Fibroblast of villous mesenchyme (primary cell): ENCODE measurements at places on chromosomes 7 and 10.
A peak's percentile ranks its signal among the peaks of the same experiment; 100 is the strongest.

DNA sequence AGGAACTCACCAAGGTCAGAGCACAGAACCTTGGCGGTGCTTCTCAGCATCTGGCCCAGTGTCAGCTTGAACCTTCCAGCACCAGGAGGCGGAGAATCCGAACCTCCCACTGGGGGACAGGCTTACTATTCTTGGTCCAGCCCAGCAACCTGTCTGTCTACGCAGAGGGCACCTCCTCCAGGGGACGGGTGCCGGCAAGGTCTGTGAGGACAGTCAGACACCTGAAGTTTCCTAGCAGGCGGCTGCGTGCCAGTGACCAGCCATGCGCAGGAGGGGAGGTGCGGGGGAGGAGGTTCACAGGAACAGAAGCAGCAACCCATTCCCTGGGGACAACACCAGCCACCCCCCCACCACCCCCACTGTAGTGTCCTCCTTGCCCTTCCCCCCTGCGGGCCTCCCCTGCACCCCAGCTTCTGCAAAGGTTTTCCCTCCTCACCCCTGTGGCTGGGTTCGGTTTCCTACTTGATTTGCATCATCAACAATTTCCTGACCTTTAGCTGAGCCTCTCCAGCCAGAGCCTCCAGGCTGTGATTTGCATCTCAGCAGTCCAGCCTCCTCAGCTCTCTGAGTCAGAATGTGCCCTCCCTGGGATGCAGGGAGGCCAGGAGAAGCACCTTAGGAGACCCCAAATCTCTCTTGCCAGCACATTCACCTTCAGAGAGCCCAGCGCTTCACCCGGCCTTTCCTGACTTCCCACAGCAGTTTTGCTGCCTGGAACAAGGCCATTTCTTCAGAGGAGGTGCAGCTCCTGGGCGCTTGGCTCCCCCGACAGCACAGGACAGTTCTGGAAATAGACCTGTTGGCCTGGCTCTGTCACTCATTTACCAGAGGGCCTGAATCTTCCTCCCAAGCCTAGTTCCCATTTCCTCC lies 107.5 kb upstream of the NPS start:
- no peak for DNase-seq

GRCh38 chr7:44764665-44765578 lies 16.3 kb downstream of the ZMIZ2 start:
- no peak for DNase-seq

GRCh38 chr10:19745672-19746071 lies 70.6 kb upstream of the PLXDC2 start:
- no peak for DNase-seq

DNA sequence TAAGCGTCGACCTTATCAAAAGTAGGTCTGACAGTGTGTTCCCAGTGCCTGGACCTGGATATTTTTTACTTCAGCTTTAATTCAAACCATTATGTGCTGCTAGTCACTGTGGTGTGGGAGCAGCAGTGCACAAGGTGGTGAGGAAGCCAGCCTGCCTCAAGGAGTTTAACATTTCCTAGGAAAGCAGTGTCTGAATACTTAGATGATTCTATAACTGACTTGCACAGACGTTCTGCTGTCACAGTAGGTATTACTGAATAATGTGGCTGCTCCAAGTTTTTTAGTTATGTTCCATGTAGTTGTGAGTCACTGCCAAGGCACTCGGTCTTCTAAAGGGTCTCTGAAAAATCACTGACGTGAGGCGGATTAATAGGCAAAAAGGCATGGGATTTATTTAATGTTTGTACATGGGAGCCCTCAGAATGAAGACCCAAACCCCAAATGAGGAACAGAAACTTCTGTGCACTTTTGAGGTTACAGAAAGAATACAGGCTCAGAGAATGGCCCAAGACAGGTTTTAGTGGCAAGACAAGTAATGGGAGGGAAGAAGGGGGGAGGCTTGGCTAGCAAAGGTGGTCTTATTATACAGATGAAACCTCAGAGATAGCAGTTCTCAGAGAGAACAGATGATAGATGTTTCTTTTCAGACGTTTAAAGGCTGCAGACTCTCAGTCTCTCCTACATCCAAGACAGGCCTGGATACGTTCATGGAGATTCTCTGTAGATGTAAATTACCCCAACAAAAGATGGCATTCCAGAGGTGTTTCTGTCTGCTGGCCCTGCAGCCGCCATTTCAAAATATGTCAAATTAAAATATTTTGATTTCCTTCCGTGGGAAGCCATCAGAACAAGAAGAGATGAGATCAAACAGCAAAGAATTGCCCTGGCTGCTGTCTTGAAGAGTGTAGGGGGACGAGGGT lies 209.3 kb downstream of the SDK1 start:
- no peak for DNase-seq

- DNase-seq, result no peak
These were observed 38.0 kb upstream of the GNA12 start for GRCh38 chr7:2882111-2882510.

GRCh38 chr7:573269-573932 lies 53.8 kb upstream of the PDGFA start:
- no peak for DNase-seq

DNA sequence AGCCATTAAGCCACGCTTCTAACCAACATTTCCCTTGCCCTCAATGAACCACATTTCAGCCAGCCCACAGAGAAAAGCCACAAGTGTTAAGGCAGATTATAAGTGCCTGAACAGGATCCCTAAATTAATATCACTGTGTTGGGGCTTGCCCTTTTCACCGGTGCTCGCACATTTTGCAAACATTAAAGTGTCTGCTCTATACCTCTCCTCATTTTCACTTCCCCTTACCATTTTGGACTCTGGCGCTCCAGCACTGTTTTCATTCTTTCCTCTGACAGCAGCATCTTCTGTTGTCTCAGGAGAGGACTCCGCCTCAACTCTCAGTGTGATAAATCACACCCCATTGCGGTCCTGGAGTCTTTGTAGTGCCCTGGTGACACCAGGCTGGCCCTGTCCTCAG lies 274.2 kb downstream of the BAMBI start:
- DNase-seq, result no peak

DNA sequence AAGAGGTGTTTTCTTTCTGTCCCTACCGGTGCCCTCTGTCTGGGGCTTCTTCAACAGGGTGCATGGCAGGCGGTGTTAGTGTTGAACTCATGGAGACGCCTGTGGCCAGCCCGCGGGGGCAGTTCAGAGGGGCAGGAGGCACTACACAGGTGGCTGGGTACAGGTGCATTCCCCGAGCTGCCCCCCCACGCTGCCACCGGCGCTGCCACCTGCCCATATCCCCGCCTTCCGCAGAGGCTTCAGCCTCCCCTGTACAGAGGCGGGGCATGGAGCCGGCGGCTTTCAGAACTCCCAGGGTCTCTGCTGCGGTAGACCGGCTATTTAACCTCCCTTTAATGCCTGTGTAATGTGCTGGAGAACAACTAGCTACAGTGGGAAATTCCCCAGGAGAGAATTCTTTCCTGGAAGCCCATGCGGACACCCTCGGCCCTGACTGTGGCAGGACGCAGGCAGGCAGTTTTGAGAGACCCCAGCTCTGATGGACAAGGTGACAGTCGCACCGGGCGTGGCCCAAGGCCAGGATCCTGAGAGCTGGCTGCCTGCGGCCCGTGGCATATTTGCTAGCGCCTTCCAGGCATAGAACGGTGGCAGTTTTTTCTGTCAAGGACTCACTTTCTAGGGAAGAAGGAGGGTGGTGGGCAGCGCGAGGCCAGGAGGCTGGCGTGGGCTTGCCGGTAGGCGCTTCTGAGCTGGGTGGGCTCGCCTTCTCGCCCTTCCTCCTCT lies 53.7 kb upstream of the ZNF32 start:
- DNase-seq, result no peak

- peak; percentile 94 for DNase-seq
These were observed 262.8 kb upstream of the GRB10 start for GRCh38 chr7:51045319-51046102.

DNA sequence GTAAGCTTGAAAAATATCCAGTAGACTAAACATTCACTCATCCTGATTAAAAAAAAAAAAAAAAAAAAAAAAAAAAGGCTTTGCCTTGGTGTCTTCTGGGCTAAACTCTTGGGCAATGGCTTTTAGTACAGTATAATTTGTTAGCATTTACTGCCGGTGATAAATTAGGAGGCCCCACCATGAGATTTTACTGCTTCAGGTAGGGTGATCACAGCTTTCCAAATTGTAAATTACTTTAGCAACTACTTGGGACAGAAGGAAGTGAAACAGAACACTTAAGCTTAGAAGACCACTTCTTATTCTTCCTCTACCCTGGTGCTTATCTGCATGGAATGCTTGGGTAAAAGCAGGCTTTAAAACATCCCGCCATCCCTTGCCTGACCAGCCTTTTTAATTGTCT lies 152.1 kb downstream of the HIBADH start:
- DNase-seq, result no peak

DNA sequence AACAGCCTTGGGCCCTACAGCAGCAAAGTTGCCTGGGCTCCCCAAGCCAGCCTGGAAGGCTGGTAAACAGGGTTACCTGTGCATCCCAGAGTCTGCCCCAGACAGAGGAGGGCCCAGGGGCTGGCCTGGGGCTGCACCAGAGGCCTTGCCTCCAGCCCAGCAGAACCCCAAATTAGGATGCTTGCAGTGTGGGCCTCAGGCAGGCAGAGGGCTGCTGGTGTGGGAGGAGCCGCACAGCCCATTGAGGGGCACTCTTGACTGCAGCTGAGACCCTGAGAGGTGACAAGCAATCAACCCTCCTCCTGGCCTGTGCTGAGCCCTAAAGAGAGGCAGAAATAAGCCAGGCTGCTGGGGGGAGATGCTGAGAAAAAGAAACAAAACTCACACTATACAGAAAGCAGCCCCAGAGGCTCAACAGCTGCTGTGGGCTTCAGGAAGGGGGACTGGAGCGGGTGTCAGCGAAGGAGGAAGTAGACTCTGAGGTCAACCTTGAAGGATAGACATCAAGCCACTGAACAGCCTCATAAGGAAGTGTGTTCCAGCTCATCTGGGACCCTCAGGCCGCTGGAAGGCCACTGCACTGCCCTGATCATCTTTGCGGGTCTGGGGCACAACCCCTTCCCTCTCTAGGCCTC lies 6.6 kb downstream of the AIFM2 start:
- DNase-seq, result no peak

GRCh38 chr10:80158126-80158525 lies 25.6 kb downstream of the PLAC9 start:
- no peak for DNase-seq

- DNase-seq, result no peak
These were observed 298.7 kb upstream of the LRRTM3 start for GRCh38 chr10:66627156-66627555.

- peak; percentile 26 for DNase-seq
These were observed 430.8 kb downstream of the PLXNA4 start for GRCh38 chr7:132145466-132145865.

DNA sequence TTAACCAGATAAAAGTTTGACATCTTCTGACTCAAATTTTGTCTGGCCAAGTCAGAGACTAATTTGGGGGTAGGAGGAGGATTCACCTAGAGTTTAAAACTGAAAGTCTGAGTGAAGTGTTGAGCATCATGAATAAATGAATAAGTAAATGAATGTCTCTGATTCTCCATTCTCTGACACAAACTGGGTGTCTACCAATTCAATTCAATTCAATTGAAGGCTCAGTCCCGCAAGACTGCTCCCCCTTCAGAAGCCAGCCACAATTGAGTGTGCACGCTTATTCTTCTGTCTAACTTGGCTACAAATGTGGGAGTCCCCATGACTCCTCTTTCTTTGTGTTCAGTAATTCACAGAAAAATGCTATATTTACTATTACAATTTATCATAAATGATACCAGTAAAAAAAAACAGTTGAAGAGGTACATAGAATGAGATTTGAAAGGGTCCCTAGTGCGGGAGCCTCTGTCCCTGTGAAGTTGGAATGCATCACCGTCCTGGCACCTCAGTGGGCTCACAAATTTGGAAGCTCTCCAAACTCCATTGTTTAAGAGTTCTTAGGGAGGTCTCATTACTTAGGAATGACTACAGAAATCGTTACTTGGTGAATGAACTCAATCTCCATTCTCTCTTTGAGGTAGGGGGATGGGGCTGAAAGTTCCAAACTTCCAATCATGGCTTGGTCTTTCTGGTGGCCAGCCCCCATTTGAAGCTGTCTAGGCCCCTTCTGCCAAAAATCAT lies 243.7 kb upstream of the PHYHIPL start:
- no peak for DNase-seq

GRCh38 chr7:51639661-51640334 lies 323.2 kb upstream of the COBL start:
- no peak for DNase-seq

- DNase-seq, result no peak
These were observed 6.1 kb upstream of the MEOX2 start for GRCh38 chr7:15692501-15693020.

- DNase-seq, result no peak
These were observed 37.8 kb downstream of the CRHR2 start for GRCh38 chr7:30644286-30644955.

DNA sequence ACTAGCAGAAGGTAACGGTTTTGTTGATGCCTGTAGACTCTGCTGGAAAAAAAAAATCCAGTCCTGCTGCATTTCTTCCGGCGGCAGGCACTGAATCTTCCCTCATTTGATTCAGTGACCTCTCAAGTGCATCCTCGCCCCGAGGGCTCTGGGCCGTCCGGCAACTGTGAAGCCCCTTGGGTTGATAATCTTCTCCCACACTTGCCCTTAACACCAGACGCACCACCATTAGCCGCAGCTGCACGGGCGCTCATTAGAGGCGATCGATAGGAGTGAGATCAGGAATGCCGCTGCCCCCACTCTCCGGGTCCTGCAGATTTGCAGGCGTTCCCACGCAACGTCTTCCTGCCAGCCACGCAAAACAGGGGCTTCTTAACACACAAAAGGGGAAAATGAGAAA lies 200.0 kb upstream of the MKI67 start:
- no peak for DNase-seq

- no peak for DNase-seq
These were observed 260.5 kb upstream of the MKLN1 start for GRCh38 chr7:131067220-131067619.

- no peak for DNase-seq
These were observed 98.3 kb downstream of the FOXL3 start for GRCh38 chr7:388023-388960.

- DNase-seq, result no peak
These were observed 68.5 kb downstream of the CPVL start for GRCh38 chr7:29077854-29078253.

DNA sequence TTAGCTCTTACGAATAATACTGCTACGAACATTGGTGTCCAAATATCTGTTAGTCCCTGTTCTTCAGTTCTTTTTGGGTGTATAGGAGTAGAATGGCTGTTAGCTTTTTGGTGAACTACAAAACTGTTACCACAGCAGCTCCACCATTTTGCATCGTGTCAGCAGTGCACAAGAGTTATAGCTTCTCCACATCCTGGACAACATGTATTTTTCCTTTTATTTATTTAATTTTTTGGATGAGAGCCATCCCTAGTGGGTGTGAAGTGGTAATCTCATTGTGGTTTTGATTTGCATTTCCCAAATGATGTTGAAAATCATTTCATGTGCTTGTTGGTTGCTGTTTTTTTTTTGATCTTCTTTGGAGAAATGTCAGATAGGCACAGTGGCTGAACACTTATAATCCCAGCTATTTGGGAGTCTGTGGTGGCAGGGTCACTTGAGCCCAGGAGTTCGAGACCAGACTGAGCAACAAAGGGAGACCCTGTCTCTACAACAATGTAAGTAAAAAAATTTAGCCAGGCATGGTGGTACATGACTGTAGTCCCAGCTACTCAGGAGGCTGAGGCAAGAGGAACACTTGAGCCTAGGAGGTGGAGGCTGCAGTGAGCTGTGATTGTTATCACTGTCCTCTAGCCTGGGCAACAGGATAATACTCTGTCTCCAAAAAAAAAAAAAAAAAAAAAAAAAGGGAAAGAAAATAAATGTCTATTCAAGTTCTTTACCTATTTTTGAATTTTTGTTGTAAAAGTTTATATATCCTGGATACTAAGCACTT lies 31.7 kb downstream of the TRIM24 start:
- DNase-seq, result no peak
